ENCODE measurements at places on chromosomes 11 and 22.

- no peak for DNase-seq
Measured at GRCh38 chr11:44990665-44991064, 40.0 kb upstream of the TP53I11 start.

GRCh38 chr11:128931066-128931465, 11.6 kb downstream of the TP53AIP1 start:
- DNase-seq, result no peak

GRCh38 chr11:123110397-123110796, 48.5 kb upstream of the HSPA8 start:
- DNase-seq, result no peak

- no peak for DNase-seq
Measured at GRCh38 chr22:47372111-47372581, 609.7 kb downstream of the TBC1D22A start.

- no peak for DNase-seq
Measured at GRCh38 chr11:85569525-85569924, 57.6 kb downstream of the DLG2 start.

GRCh38 chr11:128464878-128465450, 122.4 kb downstream of the ETS1 start:
- DNase-seq, result no peak

- DNase-seq, result no peak
Measured at GRCh38 chr11:122491509-122491908, 164.0 kb upstream of the UBASH3B start.

DNA sequence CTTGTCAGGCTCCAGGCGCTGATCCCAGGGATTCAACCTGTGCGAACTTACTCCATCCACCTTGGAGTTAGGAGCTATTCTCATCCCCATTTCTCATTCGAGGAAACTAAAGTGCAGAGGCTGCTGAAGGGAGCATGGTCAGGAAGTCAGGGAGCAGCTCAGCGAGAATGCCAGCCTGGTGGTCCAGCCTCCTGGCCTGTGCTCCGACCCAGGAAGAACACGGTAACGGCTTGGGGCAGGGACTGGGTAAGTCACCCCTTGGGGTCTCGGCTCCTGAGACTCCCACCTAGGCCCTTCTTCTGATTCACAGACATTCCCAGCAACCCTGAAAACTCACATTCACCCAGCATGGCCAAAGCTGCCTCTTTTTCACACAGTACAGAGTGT, 132.8 kb downstream of the CRYBB2 start:
- no peak for DNase-seq

DNA sequence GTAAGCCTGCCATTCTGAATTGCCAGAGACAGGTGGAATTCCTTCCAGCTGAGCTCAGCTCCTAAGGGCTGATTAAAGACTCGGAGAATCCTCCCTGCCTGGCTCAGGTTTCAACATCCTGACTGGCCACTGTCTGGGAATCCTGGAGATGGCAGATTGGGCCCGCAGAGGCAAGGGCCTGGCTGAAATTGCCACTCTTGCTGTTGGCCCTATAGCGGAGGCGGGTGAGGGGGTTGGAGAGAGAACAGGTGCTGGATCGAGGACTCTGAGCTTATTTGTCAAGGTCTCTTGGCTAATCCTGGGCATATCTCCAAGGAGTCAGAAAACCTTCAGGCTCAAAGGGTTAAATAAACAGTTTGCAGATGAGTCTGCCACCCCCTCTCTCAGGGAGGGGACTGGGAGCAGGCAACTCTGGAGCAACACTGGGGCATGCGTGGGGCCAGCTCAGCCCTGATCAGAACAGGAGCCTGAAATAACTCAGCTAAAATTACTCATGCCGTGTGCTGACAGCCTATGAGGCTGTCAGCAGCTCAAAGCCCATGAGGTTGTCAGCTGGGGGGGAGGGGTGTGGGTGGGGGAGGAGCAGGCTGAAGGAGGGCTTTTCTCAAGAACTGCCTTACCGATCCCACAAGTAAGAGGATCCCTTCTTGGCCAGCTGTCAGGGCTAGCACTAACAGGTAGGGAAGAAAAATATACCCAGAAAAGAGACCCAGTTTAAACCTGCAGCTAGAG, 14.7 kb upstream of the MFRP start:
- DNase-seq, result peak; percentile 78

GRCh38 chr11:131829725-131830124, 459.3 kb downstream of the NTM start:
- no peak for DNase-seq

GRCh38 chr11:67463680-67464410, 5.2 kb downstream of the TMEM134 start:
- peak; percentile 29 for DNase-seq

GRCh38 chr11:69013009-69013951, at the start of gene MRGPRF:
MRGPRF (minus strand) TSS chr11:69013246; CDS start chr11:69009901, 3,345 bp downstream.
- DNase-seq, result no peak

GRCh38 chr11:94658386-94658785, 91.2 kb downstream of the PIWIL4 start:
- no peak for DNase-seq

GRCh38 chr11:118476676-118477075, 40.4 kb downstream of the KMT2A start:
- no peak for DNase-seq

DNA sequence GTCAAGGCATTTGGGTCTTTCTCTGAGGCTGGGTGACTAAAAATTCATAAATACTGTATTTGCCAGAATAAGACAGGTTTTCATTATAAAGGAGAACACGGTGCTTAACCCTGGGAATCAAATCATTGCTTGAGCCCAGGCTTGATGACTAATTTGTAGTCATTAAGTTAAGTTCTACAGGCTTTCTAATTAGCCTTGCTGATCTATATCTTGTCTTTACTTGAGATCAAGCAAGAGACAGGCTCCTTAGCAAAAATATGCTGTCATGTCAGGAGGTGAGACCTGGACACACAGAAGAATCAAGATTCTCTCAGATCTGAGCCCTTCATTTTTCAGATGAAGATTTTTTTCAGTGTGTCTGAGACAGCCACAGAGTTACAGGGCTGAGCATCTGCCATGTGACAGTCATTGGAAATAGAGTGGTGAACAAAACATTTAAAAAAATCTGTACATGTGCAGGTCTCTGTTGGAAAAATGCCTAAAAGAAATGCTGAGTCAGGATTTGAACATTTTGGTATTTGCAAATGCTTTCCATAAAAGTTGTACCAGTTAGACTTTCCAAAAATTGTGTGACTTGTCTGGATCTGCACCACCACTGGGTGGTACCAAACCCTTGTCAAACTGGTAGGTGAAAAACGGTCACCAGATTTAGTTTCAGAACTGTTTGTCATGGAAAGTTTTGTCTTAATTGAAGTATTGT, 14.6 kb downstream of the ACAT1 start:
- DNase-seq, result no peak

DNA sequence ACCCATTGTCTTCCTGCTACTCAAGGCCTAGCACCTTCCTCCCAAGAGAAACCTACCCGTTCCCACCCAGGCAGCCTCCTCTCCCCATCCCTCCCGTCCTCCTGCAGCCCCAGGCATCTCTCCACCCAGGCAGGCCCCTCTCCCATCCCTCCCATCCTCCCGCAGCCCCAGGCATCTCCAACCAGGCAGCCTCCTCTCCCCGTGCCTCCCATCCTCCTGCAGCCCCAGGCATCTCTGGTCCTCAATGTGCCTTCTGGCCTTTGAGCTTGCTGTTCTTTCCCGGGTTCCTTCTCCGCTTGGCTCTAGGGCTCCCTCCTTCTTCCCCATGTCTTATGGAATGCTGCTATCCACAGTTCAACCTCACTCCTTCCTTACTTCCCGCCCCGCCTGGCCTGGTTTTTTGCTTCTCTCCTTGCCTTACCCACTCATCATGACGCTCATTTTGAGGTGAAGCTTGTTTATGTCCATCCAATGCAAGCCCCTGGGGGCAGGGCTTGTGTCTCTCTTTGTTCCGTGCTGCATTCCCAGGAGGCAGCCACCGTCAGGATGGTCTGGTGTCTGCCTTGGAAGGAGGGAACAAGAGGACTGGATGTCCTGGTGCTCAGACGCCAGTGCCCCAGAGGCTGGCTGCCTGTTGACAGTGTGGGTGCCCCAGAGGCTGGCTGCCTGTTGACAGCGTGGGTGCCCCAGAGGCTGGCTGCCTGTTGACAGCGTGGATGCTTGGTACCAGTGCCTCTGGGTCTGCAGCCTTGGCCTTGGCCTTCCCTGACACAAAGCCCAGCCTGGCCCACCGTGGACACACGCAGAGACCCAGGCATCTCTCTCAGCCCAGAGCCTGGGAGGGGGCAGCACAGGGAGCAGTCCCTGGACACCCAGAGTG, 815.7 kb downstream of the BRD1 start:
- no peak for DNase-seq

- DNase-seq, result no peak
Measured at GRCh38 chr11:64888729-64889511, 10.5 kb upstream of the EHD1 start.

DNA sequence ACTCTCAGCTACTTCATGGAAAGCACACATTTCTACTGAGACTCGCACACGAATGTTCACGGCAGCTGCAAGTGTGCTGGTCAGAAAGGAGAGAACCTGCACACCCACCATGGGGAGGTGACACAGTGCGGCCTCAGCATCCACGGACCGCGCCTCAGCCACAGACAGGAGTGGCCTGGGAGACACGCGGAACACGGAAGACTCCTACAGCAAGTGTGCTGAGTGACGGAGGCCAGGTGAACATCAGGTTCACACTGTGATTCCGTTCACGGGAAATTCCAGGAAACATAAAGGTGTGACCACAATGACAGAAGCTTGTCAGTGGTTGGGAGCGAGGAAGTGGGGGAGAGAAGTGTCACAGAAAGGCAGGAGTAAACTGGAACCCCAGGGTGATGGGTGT, 13.3 kb upstream of the MOB2 start:
- no peak for DNase-seq

GRCh38 chr22:35328472-35328885, 28.8 kb downstream of the TOM1 start:
- no peak for DNase-seq

DNA sequence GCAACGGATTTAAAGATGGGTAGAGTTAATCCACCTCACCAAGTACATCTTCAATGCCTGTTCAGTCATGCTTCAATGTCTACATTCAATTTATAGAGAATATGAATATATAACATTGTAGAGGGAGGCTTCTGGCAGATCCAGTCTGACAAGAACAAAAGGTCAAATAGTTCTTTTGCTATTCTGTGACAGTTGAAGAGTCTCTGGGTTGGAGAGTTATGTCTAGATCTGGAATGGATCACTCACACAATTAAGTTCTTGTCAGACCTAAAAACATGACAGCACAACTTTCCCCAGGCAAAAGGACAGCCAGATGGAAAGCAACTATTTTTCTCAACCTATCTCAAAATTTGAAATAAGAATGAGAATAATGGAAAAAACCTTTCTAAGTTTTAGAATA, 15.3 kb upstream of the GAB2 start:
- no peak for DNase-seq

- DNase-seq, result no peak
Measured at GRCh38 chr22:26095256-26095956, 73.9 kb upstream of the SEZ6L start.

- no peak for DNase-seq
Measured at GRCh38 chr11:109960831-109961230, 132.4 kb upstream of the ZC3H12C start.

GRCh38 chr11:133957900-133958299, 1.1 kb upstream of the IGSF9B start:
- no peak for DNase-seq

DNA sequence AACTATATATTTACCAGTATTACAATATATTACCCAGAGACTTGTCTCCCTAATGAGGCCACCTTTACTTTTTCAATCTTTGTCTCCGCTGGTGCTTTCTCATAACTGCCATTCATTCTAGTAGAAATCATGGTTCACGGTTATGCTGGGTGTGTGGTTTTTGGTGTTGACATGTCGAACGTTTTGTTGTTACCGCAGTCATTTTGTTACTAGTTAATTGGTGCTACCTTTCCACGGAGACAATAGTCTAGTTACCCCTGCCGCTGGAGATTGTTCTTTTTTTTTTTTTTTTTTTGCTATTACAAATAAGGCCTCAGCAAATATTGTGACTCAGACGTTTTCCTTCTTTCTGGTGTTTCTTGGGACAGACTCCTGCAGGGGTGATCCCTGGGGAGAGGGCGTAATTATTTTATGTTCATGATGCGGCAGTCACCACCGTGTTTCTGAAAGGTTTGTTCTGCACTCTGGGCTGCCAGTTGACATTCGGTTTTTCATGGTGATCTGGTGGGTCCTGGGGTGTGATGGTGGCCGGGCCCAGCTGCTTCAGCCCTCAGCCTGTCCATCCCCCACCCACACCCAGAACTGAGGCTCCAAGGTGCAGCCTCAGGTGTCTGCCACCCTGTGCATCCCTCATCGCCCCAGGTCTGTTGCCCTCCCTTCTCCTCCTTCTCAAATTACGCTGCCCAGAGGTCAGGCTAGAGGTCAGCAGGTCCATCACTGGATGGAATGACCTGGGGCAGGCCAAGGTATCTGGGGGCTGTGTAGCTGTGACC, 28.6 kb downstream of the LRP5 start:
- no peak for DNase-seq

DNA sequence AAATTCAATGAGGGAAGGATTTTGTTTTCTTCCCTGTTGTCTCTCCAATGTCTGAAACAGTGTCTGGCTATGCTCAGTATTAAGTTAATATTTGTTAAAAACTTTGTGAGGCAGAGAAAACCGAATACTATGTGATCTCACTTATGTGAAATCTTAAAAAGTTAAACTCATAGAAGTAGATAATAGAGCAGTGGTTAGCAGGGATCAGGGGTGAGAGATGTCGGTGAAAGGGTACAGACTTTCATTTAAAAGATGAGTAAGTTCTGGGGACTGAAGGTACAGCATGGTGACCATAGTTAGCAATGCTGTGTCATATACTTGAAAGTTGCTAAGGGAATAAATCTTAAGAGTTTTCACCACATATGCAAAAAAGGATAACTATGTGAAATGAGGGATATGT, 244.6 kb downstream of the AASDHPPT start:
- no peak for DNase-seq

GRCh38 chr11:44835938-44836337, 109.2 kb downstream of the TSPAN18 start:
- DNase-seq, result no peak

GRCh38 chr11:123364080-123364479, 66.0 kb upstream of the GRAMD1B start:
- DNase-seq, result no peak

DNA sequence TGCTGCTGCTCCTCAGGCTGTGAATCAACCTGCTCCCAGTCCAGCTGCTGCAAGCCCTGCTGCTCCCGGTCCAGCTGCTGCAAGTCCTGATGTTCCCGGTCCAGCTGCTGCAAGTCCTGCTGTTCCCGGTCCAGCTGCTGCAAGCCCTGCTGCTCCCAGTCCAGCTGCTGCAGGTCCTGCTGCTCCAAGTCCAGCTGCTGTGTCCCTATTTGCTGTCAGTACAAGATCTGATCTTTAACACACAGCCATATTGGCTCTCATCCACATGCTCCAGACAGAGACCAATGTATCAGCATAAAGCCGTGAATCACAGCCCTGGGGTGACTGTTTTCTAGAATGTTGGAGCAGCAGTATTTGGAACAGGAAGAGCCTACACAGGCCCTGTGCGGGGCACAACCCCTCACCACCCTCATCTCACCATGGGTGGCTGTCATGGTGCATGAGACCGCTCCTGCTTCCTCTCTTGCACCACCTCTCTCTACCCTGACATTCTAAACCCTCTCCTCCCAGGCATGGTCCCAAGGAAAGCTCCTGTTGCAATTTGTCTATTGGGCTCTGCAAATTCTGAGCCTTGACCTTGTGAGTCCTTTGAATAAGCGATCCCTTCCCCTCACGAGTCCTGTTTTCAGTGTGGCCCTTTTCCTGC, 3.5 kb downstream of the KRTAP5-10 start:
- DNase-seq, result no peak
